ENCODE measurements at places on chromosomes 2 and 18. TPM values are rescaled to one million over a fixed set of nuclear protein-coding genes. Genes with fewer than 3 reads are reported as not detected.

GRCh38 chr18:48621815-48622555 is 83.2 kb downstream of the CTIF start:
- no peak for DNase-seq

The RMDN2 gene
- total RNA-seq = 5.0 TPM

The NAT8 gene
- not detected for total RNA-seq

- no peak for DNase-seq
Measured at GRCh38 chr2:234771176-234771575, 180.6 kb upstream of the SH3BP4 start.

GRCh38 chr18:63763831-63764600 is 11.2 kb upstream of the SERPINB7 start:
- DNase-seq = no peak

All from right atrium auricular region (tissue), 2 donors.